ENCODE measurements at places on chromosomes 5 and 9.
A peak's percentile ranks its signal among the peaks of the same experiment; 100 is the strongest.

- no peak overlapping the region for H3K4me3 ChIP-seq
- no peak overlapping the region for H3K27ac ChIP-seq
- peaks cover 8% of the 10 kb centered on the region for H3K4me1 ChIP-seq
These were observed 150.8 kb upstream of the NR3C1 start for GRCh38 chr5:143554187-143554717.

- no peak overlapping the region for H3K27ac ChIP-seq
- DNase-seq: no peak
- no peak overlapping the region for H3K4me3 ChIP-seq
- no peaks in the 10 kb centered on the region for H3K27me3 ChIP-seq
- no peaks in the 10 kb centered on the region for H3K36me3 ChIP-seq
These were observed 405.2 kb downstream of the SEMA5A start for GRCh38 chr5:9140711-9141110.

DNA sequence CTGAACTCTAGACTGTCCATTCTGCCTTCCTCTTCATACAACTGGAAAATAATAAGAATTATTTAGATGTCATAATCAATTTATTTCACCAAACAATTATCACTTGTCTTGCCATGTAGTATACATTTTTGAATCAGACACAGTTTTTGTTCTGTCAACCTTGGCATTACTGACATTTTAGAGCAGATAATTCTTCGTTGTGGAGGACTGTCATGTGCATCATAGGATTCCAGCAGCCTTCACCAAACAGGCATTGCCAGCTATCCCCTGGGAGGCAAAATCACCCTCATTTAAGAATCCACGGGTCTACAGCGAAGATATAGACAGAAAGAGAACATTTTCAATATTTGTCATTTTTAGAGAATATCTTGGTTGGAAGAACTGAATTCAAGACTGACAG is 293.9 kb downstream of the KDM4C start:
- H3K36me3 ChIP-seq: peaks cover 34% of the 10 kb centered on the region
- DNase-seq: no peak
- H3K4me3 ChIP-seq: no peak overlapping the region
- H3K27me3 ChIP-seq: no peaks in the 10 kb centered on the region
- H3K27ac ChIP-seq: no peak overlapping the region

GRCh38 chr9:99415606-99416005 is 193.5 kb downstream of the SEC61B start:
- DNase-seq: no peak
- H3K27me3 ChIP-seq: peaks cover 3% of the 10 kb centered on the region
- no peaks in the 10 kb centered on the region for H3K36me3 ChIP-seq

- DNase-seq: no peak
- no peaks in the 10 kb centered on the region for H3K4me1 ChIP-seq
- no peaks in the 10 kb centered on the region for H3K27me3 ChIP-seq
- no peaks in the 10 kb centered on the region for H3K36me3 ChIP-seq
These were observed 279.1 kb downstream of the TLE1 start for GRCh38 chr9:81410201-81410600.

GRCh38 chr5:90168399-90168798 is 241.2 kb downstream of the CETN3 start:
- H3K27me3 ChIP-seq: no peaks in the 10 kb centered on the region
- H3K4me3 ChIP-seq: no peak overlapping the region
- no peak for DNase-seq
- no peaks in the 10 kb centered on the region for H3K4me1 ChIP-seq
- no peaks in the 10 kb centered on the region for H3K36me3 ChIP-seq
- no peak overlapping the region for H3K27ac ChIP-seq

DNA sequence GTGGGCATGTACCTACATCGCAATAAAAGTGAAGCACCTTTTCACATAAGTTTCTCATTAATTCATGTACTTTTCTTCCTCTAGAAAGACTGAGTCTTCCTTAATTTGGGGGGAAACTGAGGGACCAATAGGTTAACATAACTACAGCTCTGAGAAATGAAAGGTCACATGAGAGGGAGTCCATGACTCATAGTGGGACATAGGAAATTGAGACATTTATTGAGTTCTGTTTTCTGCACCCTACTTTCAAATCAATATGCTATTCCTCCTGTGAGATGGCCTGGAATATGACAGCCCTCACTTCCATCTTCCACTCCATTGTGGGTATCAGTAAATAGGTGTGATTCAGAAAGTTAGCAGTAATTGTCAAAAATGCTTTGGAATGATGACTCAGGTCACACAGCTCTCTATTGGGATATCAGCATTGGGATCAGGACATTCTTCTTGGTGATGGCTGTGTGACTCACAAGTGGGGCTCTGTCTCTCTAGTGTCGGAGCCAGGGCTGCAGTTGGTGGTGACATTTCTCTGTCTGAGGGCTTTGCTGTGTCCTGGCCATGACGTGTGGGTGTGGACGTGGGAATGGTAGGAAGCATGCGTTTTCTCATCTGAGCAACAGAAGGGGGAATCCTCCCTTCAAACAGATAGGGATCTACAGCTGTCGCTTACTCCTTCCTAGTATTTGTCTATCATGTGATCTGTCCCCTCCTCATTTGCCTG is 125.0 kb downstream of the TRIO start:
- H3K27ac ChIP-seq: no peak overlapping the region
- H3K4me1 ChIP-seq: peaks cover 7% of the 10 kb centered on the region
- no peaks in the 10 kb centered on the region for H3K36me3 ChIP-seq
- peaks cover 31% of the 10 kb centered on the region for H3K27me3 ChIP-seq
- no peak overlapping the region for H3K4me3 ChIP-seq

- H3K4me3 ChIP-seq: no peak overlapping the region
- no peaks in the 10 kb centered on the region for H3K36me3 ChIP-seq
- no peaks in the 10 kb centered on the region for H3K4me1 ChIP-seq
These were observed 919.0 kb downstream of the TAF11L14 start for GRCh38 chr5:18553269-18553668.

- H3K36me3 ChIP-seq: no peaks in the 10 kb centered on the region
- no peaks in the 10 kb centered on the region for H3K4me1 ChIP-seq
- no peak for DNase-seq
- no peak overlapping the region for H3K27ac ChIP-seq
- peaks cover 12% of the 10 kb centered on the region for H3K27me3 ChIP-seq
- H3K4me3 ChIP-seq: no peak overlapping the region
These were observed 9.6 kb upstream of the IL17B start for GRCh38 chr5:149388498-149389190.

DNA sequence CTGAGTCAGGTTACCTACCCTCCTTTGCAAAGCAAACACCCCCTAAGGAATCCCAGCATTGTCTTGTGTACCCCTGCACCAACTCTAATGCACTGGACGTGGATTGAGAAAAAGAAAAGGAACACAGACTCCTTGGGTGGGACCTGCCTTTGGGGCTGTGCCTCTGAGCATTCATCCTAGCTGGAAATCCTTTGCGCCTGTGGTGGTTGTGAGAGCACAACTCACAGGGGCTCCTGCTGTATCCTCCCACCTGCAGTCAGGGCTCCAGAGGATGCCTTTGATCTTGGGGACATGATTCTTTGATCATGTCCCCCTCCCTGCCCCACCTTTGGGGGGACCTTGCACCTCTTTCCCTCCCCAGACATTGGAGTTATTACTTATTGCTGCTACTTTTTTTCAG is 338.5 kb downstream of the GADD45G start:
- H3K4me1 ChIP-seq: peaks cover 4% of the 10 kb centered on the region
- peaks cover 6% of the 10 kb centered on the region for H3K27me3 ChIP-seq
- no peak for DNase-seq

- no peaks in the 10 kb centered on the region for H3K27me3 ChIP-seq
- H3K4me1 ChIP-seq: peaks cover 3% of the 10 kb centered on the region
- no peak overlapping the region for H3K27ac ChIP-seq
- H3K36me3 ChIP-seq: no peaks in the 10 kb centered on the region
These were observed 24.0 kb upstream of the ASPN start for GRCh38 chr9:92506184-92506857.

- peaks cover 12% of the 10 kb centered on the region for H3K27me3 ChIP-seq
- no peaks in the 10 kb centered on the region for H3K36me3 ChIP-seq
- no peak overlapping the region for H3K27ac ChIP-seq
- H3K4me3 ChIP-seq: no peak overlapping the region
- no peak for DNase-seq
These were observed 76.3 kb downstream of the EFNA5 start for GRCh38 chr5:107594253-107595045.

- H3K4me1 ChIP-seq: no peaks in the 10 kb centered on the region
- peaks cover 23% of the 10 kb centered on the region for H3K36me3 ChIP-seq
- no peak for DNase-seq
- no peak overlapping the region for H3K27ac ChIP-seq
These were observed 35.9 kb upstream of the UBAP2 start for GRCh38 chr9:34084562-34084961.

DNA sequence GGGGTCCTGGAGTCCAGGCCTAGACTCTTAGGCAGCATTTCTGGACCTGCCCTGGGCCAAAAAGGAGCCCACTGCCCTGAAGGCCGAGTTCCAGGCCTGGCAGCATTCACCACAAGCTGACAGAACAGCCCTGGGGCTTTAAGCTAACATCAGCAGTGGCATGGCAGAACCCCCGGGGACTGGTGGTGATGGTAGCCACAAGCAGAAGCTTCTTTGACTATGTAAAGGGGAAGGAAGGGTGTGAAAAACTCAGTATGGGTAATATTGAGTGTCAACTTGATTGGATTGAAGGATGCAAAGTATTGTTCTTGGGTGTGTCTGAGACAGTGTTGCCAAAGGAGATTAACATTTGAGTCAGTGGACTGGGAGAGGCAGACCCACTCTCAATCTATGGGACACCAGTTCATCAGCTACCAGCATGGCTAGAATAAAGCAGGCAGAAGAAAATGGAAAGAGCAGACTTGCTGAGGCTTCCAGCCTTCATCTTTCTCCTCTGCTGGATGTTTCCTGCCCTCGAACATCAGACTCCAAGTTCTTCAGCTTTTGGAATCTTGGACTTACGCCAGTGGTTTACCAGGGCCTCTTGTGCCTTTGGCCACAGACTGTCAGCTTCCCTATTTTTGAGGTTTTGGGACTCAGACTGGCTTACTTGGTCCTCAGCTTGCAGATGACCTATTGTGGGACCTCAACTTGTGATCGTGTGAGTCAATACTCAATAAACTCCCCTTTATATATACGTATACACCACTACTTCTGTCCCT is 661.0 kb upstream of the C9orf72 start:
- H3K27me3 ChIP-seq: no peaks in the 10 kb centered on the region
- H3K4me3 ChIP-seq: no peak overlapping the region
- no peaks in the 10 kb centered on the region for H3K4me1 ChIP-seq
- no peak for DNase-seq
- no peak overlapping the region for H3K27ac ChIP-seq
- no peaks in the 10 kb centered on the region for H3K36me3 ChIP-seq

GRCh38 chr5:38697013-38697412 is 140.6 kb upstream of the LIFR start:
- no peaks in the 10 kb centered on the region for H3K4me1 ChIP-seq
- H3K4me3 ChIP-seq: no peak overlapping the region
- no peaks in the 10 kb centered on the region for H3K36me3 ChIP-seq

DNA sequence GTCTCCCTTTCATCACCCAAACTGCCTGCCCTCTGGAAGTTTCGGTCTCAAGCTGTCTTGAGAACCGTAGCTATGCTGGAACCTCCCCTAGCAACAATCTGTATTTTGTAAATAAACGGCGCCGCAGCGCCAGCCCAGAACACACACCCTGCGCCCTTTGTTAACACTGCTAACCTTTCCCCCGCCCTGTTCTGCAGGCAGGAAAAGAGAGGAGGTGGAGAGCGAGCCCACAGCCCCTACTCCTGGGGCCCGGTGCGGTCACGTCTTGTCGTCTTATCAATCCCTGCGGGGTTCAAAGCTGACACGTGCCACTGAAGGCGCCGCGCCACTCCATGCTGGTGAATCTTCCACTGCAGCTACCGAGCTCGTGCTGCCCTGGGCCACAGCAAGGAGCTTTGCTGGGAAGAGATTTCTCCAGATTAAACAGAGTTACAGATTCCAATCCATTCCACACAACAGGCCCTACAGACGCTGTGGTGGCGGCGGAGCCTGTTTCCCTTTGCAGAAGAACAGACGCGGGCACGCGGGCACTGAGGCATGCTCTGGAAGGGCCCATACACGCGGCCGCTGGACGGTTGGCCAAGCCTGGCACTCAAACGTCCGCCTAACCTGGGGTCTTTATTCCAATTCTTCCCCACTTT is 25.3 kb downstream of the ZDHHC11B start:
- no peaks in the 10 kb centered on the region for H3K36me3 ChIP-seq
- DNase-seq: no peak
- no peaks in the 10 kb centered on the region for H3K27me3 ChIP-seq
- H3K27ac ChIP-seq: no peak overlapping the region
- H3K4me1 ChIP-seq: peaks cover 5% of the 10 kb centered on the region

DNA sequence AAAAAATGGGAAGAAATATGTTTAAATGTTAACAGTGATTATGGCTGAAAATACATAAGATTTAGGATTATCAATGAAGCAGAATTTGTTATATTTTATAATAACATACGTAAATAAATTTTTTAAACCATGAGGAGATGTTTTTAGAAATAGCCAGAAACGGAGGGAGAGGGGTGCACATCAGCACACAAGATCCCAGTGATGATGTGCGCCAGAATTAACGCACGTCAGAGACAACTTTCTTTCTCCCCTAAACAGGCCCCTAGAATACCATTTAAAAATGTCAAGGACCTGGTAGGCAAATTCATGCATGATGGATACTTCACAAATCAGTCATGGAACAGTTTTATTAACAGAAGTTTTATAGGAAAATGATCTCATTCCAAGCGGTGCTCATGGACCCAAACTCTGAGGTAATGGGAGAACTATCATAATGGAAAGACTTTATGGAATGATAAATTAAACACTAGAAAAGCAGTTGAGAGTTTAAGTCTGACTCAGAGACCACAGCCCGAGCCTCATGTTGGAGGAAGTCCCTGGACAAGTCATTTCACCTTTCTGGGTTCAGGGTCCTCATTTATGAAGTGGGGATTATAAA is 258.9 kb upstream of the GAS1 start:
- H3K27ac ChIP-seq: no peak overlapping the region
- H3K4me3 ChIP-seq: no peak overlapping the region
- no peaks in the 10 kb centered on the region for H3K36me3 ChIP-seq
- peaks cover 6% of the 10 kb centered on the region for H3K27me3 ChIP-seq
- DNase-seq: no peak
- H3K4me1 ChIP-seq: no peaks in the 10 kb centered on the region

GRCh38 chr5:59810041-59810440 is 83.5 kb downstream of the PDE4D start:
- no peak overlapping the region for H3K27ac ChIP-seq
- H3K27me3 ChIP-seq: peaks cover 11% of the 10 kb centered on the region
- no peak overlapping the region for H3K4me3 ChIP-seq
- no peaks in the 10 kb centered on the region for H3K4me1 ChIP-seq
- DNase-seq: peak; percentile 54
